ENCODE measurements at places on chromosomes 12 and 14. TPM values are rescaled to one million over a fixed set of nuclear protein-coding genes. Genes with fewer than 3 reads are reported as not detected.

The SLC22A17 gene
- 23.3 TPM for polyA plus RNA-seq

The PTCSC3 gene
- not detected for polyA plus RNA-seq

The CLEC6A gene
- not detected for polyA plus RNA-seq

The ACSM4 gene
- 0.09 TPM for polyA plus RNA-seq

The ENDOU gene
- polyA plus RNA-seq: 0.71 TPM

The PPP1R36 gene
- polyA plus RNA-seq: 0.40 TPM

The SPIC gene
- polyA plus RNA-seq: not detected

The GARIN6 gene
- polyA plus RNA-seq: not detected

The ADCY4 gene
- polyA plus RNA-seq: 15.2 TPM

The SMCO2 gene
- not detected for polyA plus RNA-seq

The LACRT gene
- polyA plus RNA-seq: not detected

The TGM1 gene
- 0.86 TPM for polyA plus RNA-seq

The C14orf39 gene
- polyA plus RNA-seq: 1.8 TPM

The BMP4 gene
- polyA plus RNA-seq: 14.9 TPM

The TCL1B gene
- 0.11 TPM for polyA plus RNA-seq

The BDKRB1 gene
- polyA plus RNA-seq: 0.65 TPM
